ENCODE measurements at places on chromosomes 7 and 10. TPM values are rescaled to one million over a fixed set of nuclear protein-coding genes. Genes with fewer than 3 reads are reported as not detected.

DNA sequence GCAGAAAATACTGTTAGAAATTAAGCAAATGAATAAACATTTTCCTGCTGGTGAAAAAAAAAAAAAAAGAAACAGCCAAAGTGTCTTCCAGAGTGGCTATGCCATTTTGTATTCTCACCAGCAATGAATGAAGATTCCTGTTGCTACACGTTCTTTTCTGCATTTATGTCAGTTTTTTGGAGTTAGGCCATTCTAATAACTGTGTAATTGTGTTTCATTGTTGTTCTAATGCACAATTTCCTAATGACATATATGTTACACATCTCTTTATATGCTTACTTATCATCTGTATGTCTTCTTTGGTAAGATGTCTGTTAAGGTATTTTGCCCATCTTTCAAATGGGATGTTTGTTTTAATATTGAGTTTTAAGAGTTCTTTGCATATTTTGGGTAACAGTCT is 213.7 kb downstream of the ITGB1 start:
- no peak overlapping the region for H3K27ac ChIP-seq
- H3K4me3 ChIP-seq = no peak overlapping the region
- DNase-seq = no peak
- H3K27me3 ChIP-seq = peaks cover 2% of the 10 kb centered on the region
- H3K36me3 ChIP-seq = peaks cover 12% of the 10 kb centered on the region

The C10orf62 gene
- not detected for total RNA-seq

GRCh38 chr10:32957341-32958084 is 517 bp downstream of the ITGB1 start:
- peaks cover 78% of the 10 kb centered on the region for H3K4me1 ChIP-seq
- H3K36me3 ChIP-seq = peaks cover 33% of the 10 kb centered on the region
- H3K27me3 ChIP-seq = no peaks in the 10 kb centered on the region
- peak overlapping the region; percentile 77 for H3K27ac ChIP-seq
- peak overlapping the region; percentile 90 for H3K4me3 ChIP-seq

- H3K27ac ChIP-seq = no peak within 1 kb of the TSS
- H3K36me3 ChIP-seq = no peaks in the 10 kb centered on the region
- no peak for DNase-seq
- no peak within 1 kb of the TSS for H3K4me3 ChIP-seq
- peaks cover 4% of the 10 kb centered on the region for H3K27me3 ChIP-seq
- no peaks in the 10 kb centered on the region for H3K4me1 ChIP-seq
Measured at GRCh38 chr10:7666253-7667023, at the start of gene ITIH5. TSS of gene ITIH5 (minus strand) at chr10:7666966. CDS start at chr10:7666892, 74 bp downstream.

DNA sequence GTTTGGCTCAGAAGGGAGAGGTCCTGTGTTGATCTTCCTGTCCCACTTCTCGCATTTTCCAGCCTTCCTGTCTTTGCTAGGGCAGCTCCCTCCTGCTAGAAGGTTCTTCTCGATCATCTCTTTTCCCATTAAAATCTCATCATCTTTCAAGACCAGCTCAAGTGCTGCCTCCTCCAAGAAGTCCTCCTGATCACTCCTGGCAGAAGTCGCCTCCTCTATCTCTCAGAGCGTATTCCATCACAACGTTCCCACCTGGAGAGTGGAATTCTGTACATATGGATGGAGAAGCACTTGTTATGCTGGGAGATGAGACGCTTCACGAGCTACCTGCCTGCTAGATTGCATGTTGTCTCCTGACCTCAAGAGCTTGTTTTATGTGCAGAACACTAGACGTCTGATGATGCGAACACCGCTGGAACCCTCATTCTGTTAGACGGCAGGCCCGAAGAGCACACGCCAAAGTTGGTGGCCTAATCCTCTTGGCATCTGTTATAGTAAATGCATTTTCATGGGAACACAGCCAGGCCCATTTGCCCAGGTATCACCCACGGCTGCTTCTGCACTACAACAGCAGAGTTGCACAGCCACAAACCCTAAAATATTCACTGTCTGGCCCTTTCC is 68.0 kb upstream of the INSIG1 start:
- H3K27ac ChIP-seq = peak overlapping the region; percentile 82
- no peak for DNase-seq
- peaks cover 53% of the 10 kb centered on the region for H3K4me1 ChIP-seq
- H3K4me3 ChIP-seq = no peak overlapping the region
- H3K27me3 ChIP-seq = peaks cover 3% of the 10 kb centered on the region
- 0 out of 2 replicates have a peak, but pooled peaks cover 8% of the 10 kb centered on the region for H3K36me3 ChIP-seq

The SVOPL gene
- total RNA-seq = not detected

- peaks cover 39% of the 10 kb centered on the region for H3K36me3 ChIP-seq
Measured at GRCh38 chr10:16673443-16673842, 143.8 kb downstream of the RSU1 start.

- H3K27me3 ChIP-seq = peaks cover 72% of the 10 kb centered on the region
- H3K36me3 ChIP-seq = no peaks in the 10 kb centered on the region
- no peak overlapping the region for H3K4me3 ChIP-seq
- H3K27ac ChIP-seq = no peak overlapping the region
- H3K4me1 ChIP-seq = no peaks in the 10 kb centered on the region
Measured at GRCh38 chr7:157019718-157020451, 9.4 kb upstream of the MNX1 start.

DNA sequence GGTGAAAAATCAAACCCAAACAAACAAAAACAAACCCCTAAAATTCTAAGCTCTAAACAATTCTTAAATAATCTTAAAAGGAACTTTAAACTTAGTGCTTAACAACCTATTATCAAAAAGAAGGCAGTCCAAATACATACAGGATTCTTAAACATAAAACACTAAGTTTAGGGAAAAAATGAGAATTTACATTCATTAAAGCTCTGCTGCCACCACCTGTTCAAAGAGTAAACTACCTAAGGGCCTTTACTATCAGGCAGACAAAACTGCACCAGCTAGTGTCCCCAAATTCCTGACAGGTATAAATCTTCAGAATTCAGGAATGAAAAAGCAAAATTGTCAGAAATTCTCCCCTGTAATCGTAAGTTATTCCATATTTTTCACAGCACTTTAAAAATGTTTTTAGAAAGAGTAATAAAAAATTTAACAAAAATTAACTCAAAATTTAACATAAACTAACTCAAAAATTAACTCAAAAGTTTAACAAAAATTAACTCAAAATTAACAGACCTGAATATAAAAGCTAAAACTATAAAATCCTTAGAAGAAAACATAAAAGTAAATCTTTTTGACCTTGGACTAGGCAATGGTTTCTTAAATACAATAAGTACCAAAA is 55.1 kb downstream of the PDZD8 start:
- no peaks in the 10 kb centered on the region for H3K36me3 ChIP-seq
- H3K4me1 ChIP-seq = peaks cover 8% of the 10 kb centered on the region
- DNase-seq = peak; percentile 5
- no peak overlapping the region for H3K27ac ChIP-seq
- H3K4me3 ChIP-seq = no peak overlapping the region

DNA sequence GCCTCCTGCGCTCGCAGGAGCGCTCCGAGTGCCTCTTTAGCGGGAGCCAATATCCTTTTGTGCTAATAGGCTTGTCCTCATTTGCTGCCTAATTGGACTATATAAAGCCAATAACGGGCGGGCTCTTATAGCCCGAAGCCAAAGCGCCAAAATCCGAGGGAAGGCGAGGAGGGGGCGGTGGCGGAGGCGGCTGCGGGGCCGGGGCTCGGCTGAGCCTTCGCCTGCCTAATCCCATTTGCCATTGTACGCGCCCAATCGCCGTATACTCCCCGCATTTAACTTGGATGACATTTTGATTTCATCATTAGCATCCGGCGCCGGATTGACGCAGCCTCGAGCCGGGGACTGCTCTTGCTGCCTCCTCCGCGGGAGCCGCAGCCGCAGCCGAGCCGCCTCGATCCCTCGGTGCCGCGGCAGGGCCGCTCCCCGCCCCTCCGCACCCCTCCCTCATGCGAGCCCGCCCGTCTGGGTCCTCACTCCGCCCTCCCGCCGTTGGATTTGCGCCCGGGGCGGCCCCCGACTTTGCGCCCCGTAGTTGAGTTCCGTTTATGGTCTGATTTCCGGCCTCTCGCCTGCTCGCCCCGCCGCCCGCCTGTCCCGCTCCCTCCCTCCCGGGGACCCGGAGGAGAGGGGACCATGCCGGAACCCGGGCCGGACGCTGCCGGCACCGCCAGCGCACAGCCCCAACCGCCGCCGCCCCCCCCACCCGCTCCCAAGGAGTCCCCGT is at the start of gene HMX3:
Gene HMX3, plus strand, starts transcription at position 556 of the 727 bp plus-strand sequence. Its CDS starts 81 bp downstream, at position 637.
- H3K4me3 ChIP-seq = no peak within 1 kb of the TSS
- DNase-seq = no peak
- H3K4me1 ChIP-seq = peaks cover 23% of the 10 kb centered on the region

The ZP3 gene
- total RNA-seq = 22.4 TPM

DNA sequence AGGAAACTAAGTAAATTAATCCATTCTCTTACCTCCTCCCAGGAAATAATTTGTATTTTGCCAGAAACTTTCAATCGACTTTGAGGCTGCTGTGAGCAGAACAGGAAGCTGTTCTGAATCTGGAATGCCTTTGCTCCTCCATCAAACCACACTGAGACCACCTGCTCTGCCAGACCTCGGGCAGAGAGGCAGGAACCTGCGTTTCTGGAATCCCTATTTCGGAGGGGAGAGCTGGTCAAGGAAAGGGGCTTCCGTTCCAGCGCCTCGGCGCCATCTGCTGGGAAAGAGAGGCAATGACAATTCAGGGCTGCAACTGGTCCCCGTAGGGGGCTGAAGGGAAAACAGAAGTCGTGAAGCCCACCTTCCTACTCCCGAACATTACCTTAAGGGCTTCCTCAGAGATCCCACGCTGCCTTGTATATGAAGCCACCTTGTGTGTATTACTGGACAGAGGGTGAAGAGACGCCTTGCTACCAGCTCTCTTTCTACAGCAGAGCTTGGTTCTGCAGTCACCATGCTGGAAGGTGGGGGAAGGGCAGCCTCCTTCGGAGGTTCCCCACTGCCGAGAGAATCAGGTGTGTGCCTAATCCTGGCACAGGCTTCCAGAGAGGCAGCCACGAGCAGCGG is 31.2 kb downstream of the ZNF467 start:
- H3K4me3 ChIP-seq = peak overlapping the region; percentile 81
- H3K4me1 ChIP-seq = peaks cover 12% of the 10 kb centered on the region
- peaks cover 16% of the 10 kb centered on the region for H3K27me3 ChIP-seq
- no peaks in the 10 kb centered on the region for H3K36me3 ChIP-seq

The GJD4 gene
- total RNA-seq = not detected

DNA sequence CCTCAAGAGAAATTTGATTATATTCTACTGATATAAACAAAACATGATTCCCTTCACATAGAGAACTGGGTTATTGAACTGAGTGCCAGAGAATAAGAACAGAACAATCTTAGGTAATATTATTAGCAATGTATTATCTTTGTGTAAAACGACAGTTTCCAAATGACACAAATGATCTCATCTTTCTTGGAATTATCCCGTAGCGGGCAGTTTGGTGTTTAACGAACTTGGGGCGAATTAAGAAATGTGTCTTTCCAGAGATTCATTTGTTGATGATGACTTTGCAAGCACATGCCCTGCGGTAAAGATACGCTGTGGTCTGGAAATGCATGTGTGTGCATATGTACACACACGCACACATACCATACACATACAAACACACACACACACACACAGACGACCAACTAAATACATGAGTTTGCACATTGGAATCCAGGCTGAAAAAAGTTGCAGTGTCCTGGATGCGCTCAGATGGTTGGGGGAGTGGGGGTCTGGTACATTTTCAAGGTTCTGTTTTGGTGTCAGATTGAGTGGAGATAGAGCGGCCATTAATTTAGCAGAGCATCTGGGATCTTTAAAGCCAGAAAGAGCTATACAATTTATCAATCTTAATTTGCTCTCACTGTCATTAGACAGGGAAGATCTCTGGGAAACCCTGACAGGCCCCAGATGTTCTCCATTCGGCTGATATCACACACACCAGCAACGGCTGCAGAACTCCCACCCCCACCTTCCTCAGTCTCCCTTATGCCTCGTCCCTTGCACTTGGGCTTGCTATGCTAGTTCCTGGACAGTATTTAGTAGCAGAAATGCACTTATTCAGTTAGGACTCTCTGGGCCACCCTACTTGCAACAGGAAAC is 112.4 kb upstream of the FAM171A1 start:
- no peak overlapping the region for H3K27ac ChIP-seq
- H3K4me1 ChIP-seq = peaks cover 16% of the 10 kb centered on the region
- H3K27me3 ChIP-seq = peaks cover 33% of the 10 kb centered on the region
- no peak overlapping the region for H3K4me3 ChIP-seq
- 0 out of 2 replicates have a peak, but pooled peaks cover 4% of the 10 kb centered on the region for H3K36me3 ChIP-seq

DNA sequence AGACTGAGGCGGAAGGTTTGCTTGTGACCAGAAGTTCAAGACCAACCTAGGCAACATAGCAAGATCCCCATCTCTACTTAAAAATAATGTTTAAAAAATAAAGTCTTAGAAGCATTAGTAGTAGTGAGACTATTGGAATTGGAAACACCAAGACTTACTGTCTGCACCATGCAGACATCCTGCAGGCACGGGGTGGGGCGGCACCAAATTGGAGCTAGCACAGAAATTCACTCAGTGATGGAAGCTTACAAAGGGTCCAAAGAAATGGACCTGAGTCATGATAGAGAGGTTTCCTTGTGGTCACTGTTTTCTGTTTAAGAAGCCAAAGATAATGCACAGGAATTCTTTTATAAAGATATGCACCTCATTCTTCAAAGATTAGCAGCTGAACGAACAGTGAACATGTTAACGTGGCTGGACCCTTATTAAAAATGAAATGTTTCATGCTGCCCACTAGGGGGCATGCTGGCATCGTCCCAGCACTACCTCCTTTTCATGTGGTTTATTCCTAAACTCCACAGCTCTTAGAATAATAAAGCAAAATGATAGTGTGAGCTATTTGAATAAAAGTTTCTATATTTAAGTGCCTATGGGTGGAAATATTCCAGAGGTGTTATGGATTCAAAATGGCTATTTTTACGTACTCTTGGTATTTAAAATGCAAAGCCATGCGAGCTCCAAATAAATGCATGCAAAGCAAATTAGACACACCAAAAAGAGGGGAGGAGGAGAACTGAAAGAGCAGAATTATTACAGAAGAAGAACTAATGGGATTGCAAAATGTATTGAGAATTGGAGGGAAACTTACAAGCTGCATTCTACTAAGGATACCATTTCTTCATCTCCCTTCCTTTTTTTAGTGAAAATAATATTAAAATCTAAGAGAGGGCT is 28.6 kb downstream of the PDSS1 start:
- no peaks in the 10 kb centered on the region for H3K27me3 ChIP-seq
- no peak overlapping the region for H3K4me3 ChIP-seq
- peaks cover 9% of the 10 kb centered on the region for H3K36me3 ChIP-seq
- DNase-seq = peak; percentile 49

GRCh38 chr10:125127110-125127509 is 33.3 kb downstream of the CTBP2 start:
- H3K4me3 ChIP-seq = no peak overlapping the region
- no peak overlapping the region for H3K27ac ChIP-seq
- no peak for DNase-seq
- H3K4me1 ChIP-seq = peaks cover 57% of the 10 kb centered on the region
- peaks cover 43% of the 10 kb centered on the region for H3K36me3 ChIP-seq

All from HFFc6 (cell line).